ENCODE measurements at places on chromosomes 7 and 10. TPM values are rescaled to one million over a fixed set of nuclear protein-coding genes. Genes with fewer than 3 reads are reported as not detected.

Gene TMEM176B
- polyA plus RNA-seq, result 3.1 TPM

Gene PNLIP
- polyA plus RNA-seq, result not detected

Gene ZNF736
- polyA plus RNA-seq, result 5.1 TPM

Gene TFR2
- polyA plus RNA-seq, result 0.06 TPM

Gene FAM131B
- 3.1 TPM for polyA plus RNA-seq

Gene SNX10
- not detected for polyA plus RNA-seq

Gene SHH
- polyA plus RNA-seq, result 0.01 TPM

Gene HMX2
- polyA plus RNA-seq, result not detected

Gene TMEM140
- 1.4 TPM for polyA plus RNA-seq

Gene AASS
- polyA plus RNA-seq, result 16.1 TPM

Gene WEE2
- polyA plus RNA-seq, result not detected

- DNase-seq, result no peak
Observed at GRCh38 chr10:110893559-110894179, 21.9 kb downstream of the PDCD4 start.

GRCh38 chr10:22783807-22784206 lies 69.4 kb upstream of the PIP4K2A start:
- no peak for DNase-seq

GRCh38 chr10:124650820-124651401 lies 93.3 kb downstream of the FAM53B start:
- DNase-seq, result no peak

DNA sequence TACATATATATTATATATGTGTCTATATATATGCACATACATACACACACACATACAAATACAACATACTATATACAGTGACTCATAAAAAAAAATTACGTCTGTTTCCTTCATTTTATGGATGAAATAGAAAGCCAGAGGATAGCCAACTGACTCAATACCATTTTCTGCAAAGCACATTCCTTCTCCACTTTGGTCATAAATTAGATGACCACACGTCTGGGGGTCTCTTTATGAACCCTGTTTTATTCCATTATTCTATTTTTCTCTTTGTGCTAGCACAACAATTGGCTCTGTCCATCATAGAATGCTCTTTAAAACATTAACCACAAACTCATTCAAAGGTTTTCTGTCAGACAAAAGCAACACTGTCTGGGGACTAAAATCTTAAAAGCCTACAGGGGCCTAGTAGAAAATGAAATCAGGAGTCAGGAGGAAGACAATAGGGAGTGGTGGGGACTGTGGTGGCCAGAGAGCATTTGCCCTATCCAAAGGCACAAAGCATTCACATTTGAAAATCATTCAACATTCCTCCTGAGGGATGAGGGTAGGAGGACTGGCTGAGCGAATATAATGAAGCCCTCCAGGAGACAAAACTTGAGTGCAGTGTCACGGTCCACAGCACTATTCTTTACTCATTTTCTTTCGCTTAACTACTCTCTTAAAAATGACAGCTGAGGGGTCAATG lies 4.3 kb downstream of the CUBN start:
- DNase-seq, result no peak

- no peak for DNase-seq
Observed at GRCh38 chr10:7408291-7409044, 2.4 kb downstream of the SFMBT2 start.

GRCh38 chr10:76336213-76336963 lies 905.0 kb downstream of the LRMDA start:
- DNase-seq, result no peak

DNA sequence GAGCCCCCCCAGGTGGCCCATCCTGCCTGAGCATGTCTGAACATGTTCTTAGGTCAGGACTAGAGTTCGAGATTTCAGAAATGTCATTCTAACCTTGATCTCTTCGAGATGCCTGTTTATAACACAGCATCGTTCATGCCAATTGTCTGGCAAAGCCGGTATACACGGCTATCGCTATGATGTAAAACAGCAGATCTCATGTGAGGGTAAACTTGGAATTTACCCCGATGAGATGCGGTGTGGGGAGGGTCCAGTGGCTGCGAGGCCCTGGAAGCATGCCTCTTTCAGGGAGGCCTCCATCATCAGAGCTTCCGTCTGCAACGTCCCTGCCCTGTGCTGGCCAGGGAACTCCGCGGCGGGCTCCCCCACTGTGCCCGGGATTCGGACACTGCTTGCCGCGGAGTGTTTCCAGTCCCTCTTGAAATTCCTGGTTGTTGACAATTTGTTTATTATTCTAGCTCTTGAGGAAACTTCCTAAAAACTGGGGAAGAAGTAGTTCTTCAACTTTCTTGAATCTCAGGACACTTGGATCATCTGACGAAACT lies 168.6 kb upstream of the RHEB start:
- no peak for DNase-seq

- no peak for DNase-seq
Observed at GRCh38 chr7:82722946-82723345, 279.4 kb upstream of the CACNA2D1 start.

DNA sequence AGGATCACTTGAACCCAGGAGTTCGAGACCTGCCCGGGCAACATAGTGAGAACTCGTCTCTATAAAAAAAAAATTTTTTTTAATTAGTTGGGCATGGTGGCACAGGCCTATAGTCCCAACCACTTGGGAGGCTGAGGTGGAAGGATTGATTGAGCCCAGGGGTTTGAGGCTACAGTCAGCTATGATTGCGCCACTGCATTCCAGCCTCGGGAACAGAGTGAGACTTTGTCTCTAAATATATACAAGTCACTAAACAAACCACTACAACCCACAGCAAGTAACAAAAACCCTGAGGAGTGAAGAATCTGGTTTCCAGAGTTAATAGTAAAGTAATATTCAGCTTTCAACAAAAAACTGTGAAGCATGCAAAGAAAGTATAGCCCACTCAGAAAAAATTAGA lies 32.7 kb upstream of the HHEX start:
- no peak for DNase-seq

DNA sequence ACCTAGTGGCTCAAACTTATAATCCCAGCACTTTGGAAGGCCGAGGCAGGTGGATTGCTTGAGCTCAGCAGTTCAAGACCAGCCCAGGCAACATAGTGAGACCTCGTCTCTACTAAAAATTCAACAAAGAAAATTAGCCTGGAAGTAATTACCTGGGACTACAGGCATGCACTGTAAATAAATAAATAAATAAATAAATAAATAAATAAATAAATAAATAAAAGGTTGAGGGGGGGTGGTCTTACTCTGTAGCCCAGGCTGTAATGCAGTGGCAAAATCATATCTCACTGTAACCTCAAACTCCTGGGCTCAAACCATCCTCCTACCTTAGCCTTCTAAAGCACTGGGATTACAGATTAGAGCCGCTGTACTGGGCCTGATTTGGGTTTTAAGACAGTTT lies 50.5 kb downstream of the RALA start:
- no peak for DNase-seq

DNA sequence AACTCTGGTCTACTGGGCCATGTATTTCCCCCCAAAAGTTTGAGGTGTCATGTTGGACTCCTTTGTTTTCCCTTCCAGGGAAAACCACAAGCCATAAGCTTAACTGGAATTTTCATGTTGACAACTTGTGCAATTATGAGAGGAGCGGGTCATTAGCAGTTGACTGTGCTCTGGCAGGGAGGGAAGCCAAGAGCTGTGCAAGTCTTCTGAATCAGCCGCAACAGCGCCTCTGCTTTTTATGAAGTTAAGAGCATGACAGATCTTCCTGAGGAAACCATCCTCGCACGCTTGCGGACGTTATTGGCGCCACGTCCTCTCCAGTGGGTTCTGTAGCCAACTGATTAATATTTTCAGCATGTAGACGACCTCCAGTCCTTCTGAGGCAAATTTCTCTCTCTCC lies 148.7 kb upstream of the MKI67 start:
- no peak for DNase-seq

DNA sequence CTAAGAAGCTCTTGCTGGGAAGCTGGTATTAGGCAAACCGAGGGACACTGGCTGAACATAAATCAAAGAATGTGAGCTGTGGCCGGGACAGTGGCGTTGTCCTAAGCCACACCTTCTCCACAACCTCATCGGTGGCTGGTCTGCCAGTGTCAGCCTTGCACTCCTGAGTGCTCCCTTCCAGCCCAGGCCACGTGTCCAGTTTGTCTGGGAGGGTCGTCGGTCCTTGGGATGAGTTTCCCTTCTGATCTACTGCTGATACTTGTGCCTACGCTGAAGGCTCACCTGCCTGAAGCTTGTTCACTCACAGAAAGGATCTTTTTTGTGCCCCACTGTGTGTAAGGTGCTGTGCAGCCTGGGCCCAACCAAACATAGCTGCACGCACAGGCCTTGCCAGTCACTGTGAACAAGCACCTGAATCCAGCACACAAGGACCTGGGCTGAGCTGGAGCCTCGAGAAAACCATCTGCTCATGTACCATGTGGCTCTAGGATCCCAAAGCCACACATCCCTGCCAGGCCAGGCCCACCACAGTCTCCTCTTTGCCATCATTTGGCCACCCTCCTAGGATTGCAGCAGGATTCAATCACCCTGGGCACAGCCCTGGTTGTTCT lies 116.1 kb downstream of the PKD1L1 start:
- DNase-seq, result no peak

DNA sequence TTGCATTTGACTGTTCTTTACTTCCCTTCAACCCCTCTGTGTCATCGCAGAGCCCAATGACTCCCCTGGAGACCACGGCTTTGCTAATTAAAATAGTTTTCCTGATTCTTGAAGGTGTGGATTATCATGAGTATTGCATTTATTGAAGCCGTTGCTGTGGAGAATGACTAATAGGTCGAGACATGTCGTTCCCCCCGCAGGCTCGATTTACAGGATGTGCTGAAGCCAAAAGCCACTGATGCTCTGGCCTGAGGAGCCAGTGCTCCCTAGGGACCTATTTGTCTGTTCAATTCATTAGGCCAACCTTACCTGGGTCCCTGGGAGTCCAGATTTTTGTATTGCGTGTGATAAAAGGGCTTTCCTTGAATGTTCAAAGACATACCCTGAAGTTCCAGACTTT lies 102.3 kb downstream of the NPTX2 start:
- DNase-seq, result no peak

DNA sequence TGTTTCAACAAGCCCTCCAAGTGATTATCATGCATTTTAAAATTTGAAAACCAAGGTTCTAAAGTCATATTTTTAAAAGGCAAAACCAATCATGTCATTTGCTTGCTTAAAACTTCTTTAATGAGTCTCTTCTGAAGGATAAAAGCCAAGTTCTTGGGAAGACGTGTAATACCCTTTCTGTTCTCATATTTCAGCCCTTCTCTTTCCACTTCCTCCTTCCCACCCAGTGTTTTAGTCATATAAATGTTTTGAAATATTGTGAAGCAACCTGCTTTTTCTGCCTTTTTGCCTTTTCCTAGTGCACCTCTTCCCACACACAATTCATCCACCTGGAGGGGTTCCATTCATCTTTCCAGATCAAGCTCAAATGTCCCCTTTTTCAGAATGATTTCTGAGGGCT lies 211.1 kb upstream of the LRRTM3 start:
- no peak for DNase-seq

DNA sequence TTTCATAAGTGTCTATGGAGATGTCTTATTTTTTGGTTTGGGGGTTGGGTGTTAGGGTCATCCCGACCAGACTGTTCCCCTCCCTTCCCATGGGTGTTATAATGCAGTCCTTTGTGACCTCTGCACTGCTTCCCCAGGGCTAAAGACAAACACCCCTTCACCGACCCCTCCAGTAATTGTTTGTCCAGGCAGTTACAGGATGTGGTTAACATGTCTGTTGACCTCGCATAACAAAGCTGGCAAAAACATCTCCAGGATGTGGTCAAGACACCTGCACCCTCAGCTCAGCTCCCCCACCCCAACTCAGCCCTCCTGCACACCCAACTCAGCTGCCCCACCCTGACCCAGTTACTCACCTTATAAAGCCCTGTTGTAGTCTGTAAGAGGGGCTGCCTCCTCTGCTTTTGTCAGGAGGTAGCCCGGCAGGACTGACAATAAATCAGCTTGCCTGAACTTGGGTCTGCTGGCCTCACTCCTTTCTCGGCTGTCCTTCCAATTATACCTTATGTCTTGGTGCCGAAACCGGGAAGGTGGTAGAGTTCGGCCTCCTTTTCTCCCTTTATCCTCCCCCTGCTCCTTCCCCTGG lies 102.2 kb downstream of the ZNF92 start:
- DNase-seq, result no peak

DNA sequence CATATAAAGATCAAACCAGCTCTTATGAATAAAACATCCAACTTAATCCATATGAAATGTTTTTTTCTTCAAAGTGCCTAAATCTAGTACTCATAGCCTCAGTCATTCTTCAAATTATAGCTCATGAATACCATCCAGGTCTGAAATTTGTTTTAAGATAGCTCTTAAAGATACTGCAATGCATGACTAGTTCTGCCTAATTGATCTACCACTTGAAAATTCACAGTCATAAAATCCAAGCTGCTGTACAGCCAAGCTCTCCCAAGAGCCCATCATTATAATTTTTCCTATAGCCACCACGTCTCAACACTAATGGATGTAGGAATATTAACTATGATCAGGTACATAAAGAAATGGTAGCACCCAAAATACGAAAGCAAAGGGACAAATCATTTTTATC lies 87.9 kb upstream of the RNF148 start:
- DNase-seq, result no peak

- no peak for DNase-seq
Observed at GRCh38 chr7:120985839-120986238, 2.7 kb upstream of the CPED1 start.

DNA sequence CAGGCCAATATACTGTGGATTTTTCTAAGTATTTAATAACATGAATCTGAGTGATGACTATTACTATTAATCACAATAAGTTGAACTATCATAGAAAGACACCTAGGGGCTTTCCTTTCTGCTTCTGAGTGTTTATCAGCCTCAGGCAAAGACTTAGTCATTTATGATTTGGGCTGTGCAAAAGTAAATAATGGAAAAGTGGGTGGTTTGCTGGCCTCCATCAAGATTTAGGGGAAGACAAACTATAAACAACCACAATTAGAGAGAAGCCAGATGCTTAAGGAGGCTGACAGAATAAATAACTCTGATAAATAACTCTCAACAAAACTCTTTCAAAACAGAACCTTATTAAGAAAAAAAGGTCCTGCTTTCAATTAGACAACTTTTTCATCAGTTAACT lies 64.7 kb downstream of the MACC1 start:
- DNase-seq, result no peak

DNA sequence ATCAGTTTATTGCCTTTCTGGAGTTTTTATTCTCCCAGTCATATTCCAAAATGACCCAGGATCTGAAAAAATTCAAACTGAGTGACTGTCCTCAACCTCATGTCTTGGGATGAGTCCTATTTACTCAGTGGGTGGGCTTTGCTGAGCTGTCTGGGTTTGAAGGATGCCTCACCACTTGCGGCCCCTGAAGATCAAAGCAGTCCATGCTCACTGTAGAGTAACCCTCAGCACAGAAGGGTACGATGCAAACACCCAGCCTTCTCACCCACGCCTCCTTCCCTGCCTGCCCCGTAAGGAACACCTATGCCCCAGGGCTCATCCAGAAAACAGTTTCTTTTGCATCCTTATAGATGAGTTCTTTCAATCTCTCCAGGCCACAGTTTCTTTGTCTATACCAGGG lies 42.2 kb upstream of the GRB10 start:
- DNase-seq, result no peak

- no peak for DNase-seq
Observed at GRCh38 chr7:107933386-107934013, 42.5 kb downstream of the DLD start.

- DNase-seq, result no peak
Observed at GRCh38 chr7:45578022-45578421, 3.9 kb downstream of the ADCY1 start.

- no peak for DNase-seq
Observed at GRCh38 chr10:117143103-117143823, 5.2 kb upstream of the VAX1 start.

GRCh38 chr7:12722136-12722535 lies 34.7 kb downstream of the ARL4A start:
- DNase-seq, result no peak

GRCh38 chr10:52043811-52044210 lies 270.3 kb upstream of the DKK1 start:
- no peak for DNase-seq

All from AG04450 (cell line).